Urinary bladder (tissue), 4 donors: ENCODE measurements at places on chromosomes 13 and 19. TPM values are rescaled to one million over a fixed set of nuclear protein-coding genes. Genes with fewer than 3 reads are reported as not detected.

The KASH5 gene
- total RNA-seq = not detected

The GADD45GIP1 gene
- total RNA-seq = 7.3 TPM

The PDX1 gene
- not detected for total RNA-seq

The SLITRK6 gene
- total RNA-seq = 75.8 TPM

The CHST8 gene
- 0.69 TPM for total RNA-seq

The GZMM gene
- total RNA-seq = 0.63 TPM

The ETV2 gene
- 0.32 TPM for total RNA-seq

The SMAD9 gene
- total RNA-seq = 47.4 TPM

The ZNF208 gene
- total RNA-seq = 1.1 TPM

The KIR2DL4 gene
- not detected for total RNA-seq

The GPR12 gene
- not detected for total RNA-seq

The PSG3 gene
- not detected for total RNA-seq

The LIM2 gene
- total RNA-seq = not detected

The DHX34 gene
- total RNA-seq = 9.5 TPM

The ZNF878 gene
- total RNA-seq = 0.85 TPM

The RNF225 gene
- total RNA-seq = not detected

The HSPBP1 gene
- total RNA-seq = 6.5 TPM

The CCDC70 gene
- total RNA-seq = not detected

The IGSF23 gene
- total RNA-seq = not detected

The REXO1 gene
- total RNA-seq = 7.9 TPM

The PALM3 gene
- 0.90 TPM for total RNA-seq

The ACER1 gene
- total RNA-seq = not detected

The LILRB2 gene
- 1.3 TPM for total RNA-seq

The UNC13A gene
- total RNA-seq = 0.48 TPM

The ZBTB32 gene
- not detected for total RNA-seq

The NTN5 gene
- 0.53 TPM for total RNA-seq

The ZNF814 gene
- 19.2 TPM for total RNA-seq

The ANGPTL8 gene
- total RNA-seq = not detected

The CACNG6 gene
- 1.3 TPM for total RNA-seq

The IZUMO1 gene
- not detected for total RNA-seq

The TMEM255B gene
- 4.9 TPM for total RNA-seq

The C2CD4C gene
- 0.42 TPM for total RNA-seq

The SIGLEC10 gene
- total RNA-seq = 0.85 TPM

The KLK3 gene
- total RNA-seq = not detected

The BORA gene
- 9.0 TPM for total RNA-seq
